CD4-positive, alpha-beta T cell treated with Interleukin-4 for 1 hour (primary cell): ENCODE measurements at places on chromosomes 2 and 18.

DNA sequence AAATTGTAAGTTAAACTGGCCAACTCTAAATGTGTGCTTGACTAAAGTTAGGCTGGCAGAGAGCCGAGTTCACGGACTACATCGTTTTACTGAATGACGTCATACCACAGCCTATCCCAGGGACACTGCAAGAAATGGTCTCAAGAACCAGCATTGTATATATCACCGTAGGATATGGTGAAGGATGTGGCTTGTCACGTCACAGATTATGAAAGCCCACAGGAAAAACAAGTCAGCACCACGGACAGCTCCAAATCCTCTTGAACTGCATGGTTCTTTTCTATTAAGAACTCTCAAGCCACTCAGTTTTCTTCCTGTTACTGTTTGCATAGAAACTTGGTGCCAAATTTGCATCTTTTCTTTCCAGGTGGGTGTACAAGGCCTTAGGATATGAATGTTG, 85.1 kb upstream of the ACAA2 start:
- peak; percentile 57 for DNase-seq

GRCh38 chr2:14654835-14655282, 22.3 kb downstream of the LRATD1 start:
- DNase-seq: no peak

DNA sequence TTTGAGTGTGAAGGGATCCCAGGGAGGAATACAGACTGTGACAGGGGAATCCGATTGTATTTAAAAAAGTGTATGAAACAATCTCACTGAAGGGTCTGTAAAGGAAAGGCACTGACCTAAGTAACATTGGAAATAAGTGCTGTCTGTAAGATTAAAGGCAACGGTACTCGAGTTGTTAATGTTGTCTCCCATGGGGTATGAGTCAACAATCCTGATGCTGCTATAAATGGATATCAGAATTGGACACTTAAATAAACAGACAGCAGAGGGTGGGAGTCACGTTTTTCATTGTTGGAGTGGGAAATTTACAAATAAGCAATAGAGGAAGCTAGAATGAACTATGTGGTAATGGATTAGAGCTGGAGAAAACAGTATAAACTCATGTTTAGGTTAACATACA, 452.4 kb upstream of the RGPD4 start:
- DNase-seq: no peak

DNA sequence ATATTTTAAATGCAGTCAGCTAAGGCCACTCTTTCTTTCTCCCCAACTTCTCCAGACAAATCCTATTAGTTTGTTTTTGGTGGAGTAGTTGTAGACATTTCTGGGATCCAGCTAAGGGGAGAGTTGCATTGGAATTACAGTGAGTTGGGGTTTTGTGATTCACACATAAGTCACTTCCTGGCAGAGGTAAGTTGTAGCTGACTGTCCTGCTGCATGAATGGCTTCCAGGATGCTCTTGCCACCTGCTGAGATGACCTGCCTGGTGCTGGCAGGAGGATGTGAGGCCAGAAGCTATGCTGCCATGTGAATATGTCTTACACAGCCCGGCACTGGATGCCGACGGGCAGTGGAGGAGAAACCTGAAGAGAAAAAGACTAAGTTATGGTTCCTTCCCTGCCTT, 243.7 kb downstream of the TDRD15 start:
- no peak for DNase-seq

- no peak for DNase-seq
Observed at GRCh38 chr2:173077506-173078177, 2.0 kb downstream of the MAP3K20 start.
